Esophagus squamous epithelium (tissue), 5 donors: ENCODE measurements at places on chromosomes 3 and 15.

DNA sequence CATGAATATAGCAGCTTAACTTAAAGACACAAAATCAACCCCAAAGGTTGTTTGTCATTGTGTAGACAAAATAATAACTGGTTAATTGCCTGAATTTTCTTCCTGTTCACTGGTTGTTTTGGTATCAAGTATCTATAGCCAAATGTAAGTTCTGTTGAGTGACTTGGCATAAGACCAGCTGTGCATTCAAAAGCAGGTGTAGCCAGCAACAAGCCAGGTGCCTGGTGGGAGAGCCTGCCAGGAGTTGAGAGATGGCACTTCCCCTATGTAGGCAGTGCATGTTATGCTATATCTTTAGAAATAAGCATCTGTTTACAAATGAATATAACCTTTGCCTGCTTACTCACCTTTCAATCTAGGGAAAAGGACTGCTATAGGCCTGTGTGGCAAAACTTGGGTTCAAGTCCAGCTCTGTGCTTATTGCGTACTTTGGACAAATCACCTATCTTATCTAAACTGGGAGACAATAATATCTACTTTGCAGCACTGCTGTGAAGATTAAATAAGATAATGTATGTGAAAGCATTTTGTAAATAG lies 84.9 kb upstream of the TBL1XR1 start:
- no peak for DNase-seq

GRCh38 chr15:38930851-38931572 lies 366.4 kb upstream of the RASGRP1 start:
- DNase-seq, result no peak

- no peak for DNase-seq
These were observed 160.5 kb downstream of the ANO10 start for GRCh38 chr3:43461345-43461744.

GRCh38 chr3:23129117-23129516 lies 74.0 kb upstream of the UBE2E2 start:
- DNase-seq, result no peak

DNA sequence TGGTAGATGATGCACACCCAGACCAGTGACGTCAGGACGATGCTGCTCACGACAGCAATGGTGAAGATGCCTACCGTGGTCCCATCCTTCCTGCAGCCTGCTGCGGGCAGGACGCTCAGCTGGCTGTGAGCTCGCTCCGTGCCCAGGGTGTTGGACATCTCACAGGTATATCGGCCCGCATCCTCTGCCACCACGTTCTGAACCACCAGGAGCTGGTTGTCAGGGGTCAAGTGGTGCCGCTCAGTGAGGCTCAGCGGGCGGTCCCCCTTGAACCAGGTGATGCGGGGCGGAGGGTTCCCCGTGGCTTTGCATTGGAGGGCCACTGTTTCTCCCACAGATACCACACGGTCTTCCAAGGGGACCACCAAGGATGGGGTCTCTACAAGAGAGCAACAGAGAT lies 117.8 kb downstream of the LRIG1 start:
- DNase-seq, result no peak

- DNase-seq, result no peak
These were observed 23.8 kb downstream of the SEMA6D start for GRCh38 chr15:47741082-47741481.
